ENCODE measurements at places on chromosomes 7 and 10. TPM values are rescaled to one million over a fixed set of nuclear protein-coding genes. Genes with fewer than 3 reads are reported as not detected.

Gene ECHDC3
- 4.5 TPM for total RNA-seq

Gene PRLHR
- total RNA-seq = not detected

Gene SYCE1
- 0.19 TPM for total RNA-seq

Gene TLX1
- total RNA-seq = not detected

Gene AKR1C2
- total RNA-seq = 71.3 TPM

Gene GPER1
- 3.2 TPM for total RNA-seq

Gene MYH16
- not detected for total RNA-seq

Gene PGAM2
- total RNA-seq = 1.2 TPM

Gene ARHGAP12
- total RNA-seq = 47.9 TPM

Gene ACHE
- not detected for total RNA-seq

Gene PRKAR1B
- 21.1 TPM for total RNA-seq

Gene SLC18A3
- not detected for total RNA-seq

Gene CPXM2
- 99.2 TPM for total RNA-seq

Gene OPALIN
- total RNA-seq = not detected

Gene FGFBP3
- total RNA-seq = 1.1 TPM

Gene GPR26
- not detected for total RNA-seq

Gene TDRD1
- total RNA-seq = 1.9 TPM

Gene ZPBP
- not detected for total RNA-seq

Gene COL17A1
- total RNA-seq = 1.3 TPM

Gene RBP3
- total RNA-seq = not detected

Gene POR
- 91.3 TPM for total RNA-seq

Gene KIF5B
- 230 TPM for total RNA-seq

Gene TEX36
- total RNA-seq = not detected

Gene CALHM3
- total RNA-seq = not detected

Gene LIPF
- total RNA-seq = not detected

Gene BMPR1A
- total RNA-seq = 64.3 TPM

Gene TRIL
- 0.12 TPM for total RNA-seq

Gene C10orf67
- not detected for total RNA-seq

Gene TMEM225B
- 0.62 TPM for total RNA-seq

Gene GRM3
- total RNA-seq = not detected

Gene BAIAP2L1
- total RNA-seq = 0.92 TPM
